ENCODE measurements at places on chromosomes 4 and X.

- DNase-seq = no peak
These were observed 917.7 kb upstream of the INTU start for GRCh38 chr4:126715067-126715466.

- no peak for DNase-seq
These were observed 14.2 kb upstream of the HERC5 start for GRCh38 chr4:88442689-88443191.

DNA sequence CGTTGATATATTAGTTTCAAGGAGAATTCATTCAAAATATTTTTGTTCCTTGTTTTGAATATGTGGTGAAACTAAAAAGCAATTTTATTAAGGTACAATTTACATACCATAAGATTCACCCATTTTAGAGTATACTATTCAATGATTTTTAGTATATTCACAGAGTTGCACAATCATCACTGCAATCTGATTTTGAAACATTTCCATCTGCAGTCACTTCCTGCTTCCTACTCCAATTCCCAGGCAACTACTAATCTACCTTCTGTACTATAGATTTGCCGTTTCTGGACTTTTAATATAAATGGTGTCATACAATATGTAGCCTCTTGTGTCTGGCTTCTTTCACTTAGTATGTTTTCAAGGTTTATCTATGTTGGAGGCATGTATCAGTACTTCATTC is 71.3 kb downstream of the SLC9A7 start:
- DNase-seq = no peak

DNA sequence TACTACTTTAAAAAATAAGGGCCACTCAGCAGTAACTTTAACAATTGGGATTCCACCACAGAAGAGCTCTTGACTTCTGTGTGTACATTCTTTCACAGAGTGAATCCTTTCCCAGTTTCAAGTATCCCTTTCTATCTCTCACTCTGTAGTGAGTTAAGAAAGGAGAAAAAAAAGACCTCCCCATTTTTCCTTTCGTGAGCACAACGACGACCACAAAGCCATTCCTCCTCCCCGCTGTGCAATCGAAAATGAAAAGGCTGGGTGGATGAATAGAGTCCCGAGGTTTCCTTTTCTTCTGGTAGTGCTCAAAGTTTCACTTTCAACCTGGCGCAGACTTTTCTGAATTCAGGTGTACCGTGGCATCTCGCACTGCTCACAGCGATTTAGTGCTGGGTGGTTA is 58.0 kb downstream of the TAB3 start:
- peak; percentile 54 for DNase-seq

- no peak for DNase-seq
These were observed 49.8 kb downstream of the PDHA2 start for GRCh38 chr4:95889662-95890061.

GRCh38 chrX:20594985-20595384 is 328.3 kb upstream of the RPS6KA3 start:
- DNase-seq = no peak

DNA sequence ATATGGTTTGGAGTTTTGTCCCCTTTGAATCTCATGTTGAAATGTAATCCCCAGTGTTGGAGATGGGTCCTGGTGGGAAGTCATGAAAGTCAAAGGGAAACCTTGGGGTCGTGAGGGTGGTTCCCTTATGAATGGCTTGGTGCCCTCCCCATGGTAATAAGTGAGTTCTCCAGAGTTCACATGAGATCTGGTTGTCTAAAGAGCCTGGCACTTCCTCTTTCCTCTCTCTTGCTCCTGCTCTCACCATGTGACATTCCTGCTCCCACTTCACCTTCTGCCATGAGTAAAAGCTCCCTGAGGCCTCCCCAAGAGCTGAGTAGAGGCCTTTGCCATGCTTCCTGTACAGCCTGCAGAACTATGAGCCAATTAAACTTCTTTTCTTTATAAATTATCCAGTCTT is 5.5 kb upstream of the IL15 start:
- no peak for DNase-seq

- DNase-seq = no peak
These were observed 85.9 kb upstream of the NKX1-1 start for GRCh38 chr4:1492142-1492457.

DNA sequence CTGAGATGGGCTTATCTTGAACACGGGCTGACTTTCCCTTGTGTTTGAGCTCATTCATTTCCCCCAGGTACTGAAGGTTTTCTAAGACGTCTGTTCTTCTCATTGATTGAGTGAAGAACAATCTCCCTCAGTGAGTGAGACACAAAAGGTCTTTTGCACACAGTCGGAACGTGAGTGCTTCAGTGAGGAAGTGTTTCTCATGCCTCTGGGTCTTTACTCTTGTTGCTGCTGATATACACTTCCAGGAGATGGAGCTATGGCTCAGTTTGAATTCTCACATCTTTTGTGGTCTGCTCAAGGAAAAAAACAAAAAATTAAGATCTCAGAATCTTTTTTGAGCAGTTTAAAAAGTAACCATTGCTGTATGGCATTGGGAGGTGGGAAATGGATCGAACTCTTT is 981.9 kb upstream of the TENM3 start:
- no peak for DNase-seq

- DNase-seq = no peak
These were observed 59.1 kb downstream of the FREM3 start for GRCh38 chr4:143641361-143641760.

DNA sequence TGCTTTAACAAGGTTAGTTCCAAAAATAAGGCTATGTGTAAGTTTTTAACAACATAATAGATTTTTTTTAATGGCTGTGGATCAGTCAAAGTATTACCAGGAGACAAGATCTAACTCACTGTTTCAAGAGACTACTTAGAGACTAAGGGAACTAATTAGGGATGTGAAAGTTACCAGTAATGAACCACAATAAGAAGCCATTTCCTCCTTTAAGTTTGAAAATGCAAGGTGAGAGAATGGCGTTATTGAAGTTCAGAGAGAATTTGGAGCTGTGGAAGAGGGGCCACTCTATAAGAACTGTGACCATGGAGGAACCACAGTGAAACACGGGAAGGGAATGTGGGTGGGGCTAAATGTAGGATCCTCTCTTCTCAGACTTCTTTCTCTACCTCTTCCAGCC is 624.2 kb downstream of the GLUD2 start:
- DNase-seq = no peak

GRCh38 chr4:3498901-3499510 is 33.2 kb downstream of the LRPAP1 start:
- no peak for DNase-seq

GRCh38 chr4:7333801-7334421 is 100.8 kb downstream of the PSAPL1 start:
- DNase-seq = no peak

DNA sequence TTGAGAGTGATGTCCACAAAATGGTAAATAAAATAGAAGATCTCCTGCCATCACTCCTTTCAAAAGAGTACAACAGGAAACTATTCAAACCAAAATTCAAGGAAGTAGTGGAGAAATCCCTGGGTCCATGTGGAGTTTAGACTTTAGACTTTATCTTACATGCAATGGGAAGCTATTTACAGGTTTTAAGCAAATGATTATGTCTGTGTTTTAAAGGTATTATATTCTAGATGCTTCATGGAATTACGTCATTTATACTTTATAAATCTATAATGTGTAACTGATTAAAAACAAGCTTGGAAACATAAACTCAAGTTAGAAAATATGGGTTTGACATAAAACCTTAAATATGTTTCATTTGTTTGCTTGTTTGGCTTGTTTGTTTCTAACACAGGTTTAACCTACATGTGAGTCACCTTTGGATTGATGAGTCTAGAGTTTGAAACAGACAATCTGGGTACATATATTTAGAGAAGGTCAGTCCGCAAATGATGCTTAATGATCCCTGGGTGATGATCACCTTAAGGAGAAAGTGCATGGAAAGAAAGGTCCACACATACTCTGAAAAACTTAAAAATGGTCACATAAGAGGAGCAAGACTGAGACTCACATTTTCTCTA is 519.6 kb upstream of the AGA start:
- DNase-seq = no peak

GRCh38 chrX:137427816-137428215 is 138.1 kb upstream of the ZIC3 start:
- DNase-seq = no peak

GRCh38 chr4:138803051-138803450 is 212.5 kb upstream of the NOCT start:
- no peak for DNase-seq

DNA sequence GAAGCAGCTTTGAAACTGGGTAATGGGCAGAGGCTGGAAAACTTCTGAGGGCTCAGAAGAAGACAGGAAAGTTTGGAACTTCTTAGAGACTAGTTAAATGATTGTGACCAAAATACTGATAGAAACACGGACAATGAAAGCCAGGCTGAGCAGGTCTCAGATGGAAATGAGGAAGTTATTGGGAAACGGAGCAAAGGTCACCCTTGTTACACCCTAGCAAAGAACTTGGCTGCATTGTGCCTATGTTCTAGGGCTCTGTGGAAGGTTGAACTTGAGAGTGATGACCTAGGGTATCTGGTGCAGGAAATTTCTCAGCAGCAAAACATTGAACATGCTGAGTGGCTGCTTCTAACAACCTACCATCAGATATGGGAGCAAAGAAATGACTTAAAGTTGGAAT is 50.8 kb upstream of the FBXW7 start:
- DNase-seq = no peak

DNA sequence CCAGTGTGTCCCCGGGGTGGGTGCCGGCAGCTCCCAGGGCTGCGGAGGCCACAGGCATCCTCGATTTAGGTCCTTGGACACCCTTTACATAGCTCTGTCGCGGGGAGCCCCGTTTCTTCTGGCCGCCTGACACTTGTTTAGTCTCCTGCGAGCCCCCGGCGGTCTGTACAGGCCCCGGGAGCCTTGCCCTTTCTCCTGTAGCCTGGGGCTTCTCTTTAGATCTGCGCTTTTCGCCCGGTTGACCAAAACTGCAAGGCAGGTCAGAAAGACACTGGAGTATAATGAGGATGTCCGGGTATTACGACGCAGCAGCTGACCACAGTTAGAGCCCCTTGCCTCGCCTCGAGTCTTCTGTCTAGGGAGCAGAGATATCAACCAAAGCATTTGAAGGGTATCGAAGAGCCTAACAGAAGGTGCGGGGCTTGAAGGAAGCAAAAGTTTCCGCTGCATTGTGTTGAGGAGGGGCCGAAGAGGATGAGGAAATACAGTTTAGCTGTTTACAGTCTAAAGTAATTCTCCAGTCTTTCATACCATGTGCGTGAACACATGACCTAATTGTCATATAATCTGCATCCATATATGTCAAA is 479 bp downstream of the BRCC3 start:
- DNase-seq = peak; percentile 9

GRCh38 chr4:56388306-56388705 is 1.0 kb upstream of the AASDH start:
- DNase-seq = no peak

DNA sequence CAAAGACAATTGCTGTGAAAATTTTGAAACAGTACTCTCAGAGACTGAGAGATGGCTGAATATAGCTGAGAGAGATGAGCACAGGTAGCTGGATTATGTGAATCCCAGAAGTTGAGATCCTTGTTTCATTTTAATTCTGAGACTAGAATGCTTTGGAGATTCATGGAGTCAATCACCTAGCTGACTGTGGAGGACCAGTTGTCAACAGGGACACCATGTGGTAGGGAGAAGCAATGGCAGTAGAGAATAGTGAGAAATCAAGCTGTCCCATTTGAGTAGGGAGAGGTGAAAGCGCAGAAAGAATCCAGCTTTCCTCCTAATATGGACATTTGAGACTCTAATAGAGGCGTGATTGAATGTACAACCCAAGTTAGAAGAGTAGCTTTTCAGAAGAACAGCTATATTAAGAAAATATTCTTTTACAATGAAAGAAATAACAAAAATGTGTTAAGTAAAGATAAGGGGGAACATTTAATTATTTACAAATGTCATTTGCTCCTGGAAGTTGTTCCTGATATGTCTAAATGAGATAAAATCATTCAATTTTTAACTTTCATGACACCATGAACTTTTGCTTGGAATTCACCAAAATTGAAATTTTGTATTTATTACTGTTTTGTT is 30.3 kb upstream of the GLRB start:
- DNase-seq = no peak

GRCh38 chr4:77992581-77992980 is 64.5 kb upstream of the FRAS1 start:
- DNase-seq = no peak

- DNase-seq = no peak
These were observed 16.5 kb downstream of the TBC1D14 start for GRCh38 chr4:6926081-6926480.

DNA sequence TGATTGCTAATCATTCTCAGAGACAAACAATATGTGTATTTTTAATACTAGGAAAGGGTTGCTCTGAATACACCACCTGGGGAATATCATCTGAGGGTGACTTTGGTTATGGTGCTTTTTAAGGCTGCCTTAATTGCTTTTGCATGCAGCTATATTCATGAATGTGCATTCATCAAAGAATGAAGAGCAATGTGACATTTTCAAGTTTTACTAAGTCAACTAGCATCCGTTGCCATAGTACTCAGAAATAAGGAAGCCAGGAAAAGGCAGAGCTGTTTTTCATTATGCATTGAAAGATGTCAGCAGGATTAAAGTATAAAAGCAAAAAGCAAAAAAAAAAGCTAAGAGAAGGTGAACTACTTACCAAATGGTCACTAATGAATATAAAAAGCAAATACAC is 67.4 kb upstream of the PCDH18 start:
- no peak for DNase-seq

DNA sequence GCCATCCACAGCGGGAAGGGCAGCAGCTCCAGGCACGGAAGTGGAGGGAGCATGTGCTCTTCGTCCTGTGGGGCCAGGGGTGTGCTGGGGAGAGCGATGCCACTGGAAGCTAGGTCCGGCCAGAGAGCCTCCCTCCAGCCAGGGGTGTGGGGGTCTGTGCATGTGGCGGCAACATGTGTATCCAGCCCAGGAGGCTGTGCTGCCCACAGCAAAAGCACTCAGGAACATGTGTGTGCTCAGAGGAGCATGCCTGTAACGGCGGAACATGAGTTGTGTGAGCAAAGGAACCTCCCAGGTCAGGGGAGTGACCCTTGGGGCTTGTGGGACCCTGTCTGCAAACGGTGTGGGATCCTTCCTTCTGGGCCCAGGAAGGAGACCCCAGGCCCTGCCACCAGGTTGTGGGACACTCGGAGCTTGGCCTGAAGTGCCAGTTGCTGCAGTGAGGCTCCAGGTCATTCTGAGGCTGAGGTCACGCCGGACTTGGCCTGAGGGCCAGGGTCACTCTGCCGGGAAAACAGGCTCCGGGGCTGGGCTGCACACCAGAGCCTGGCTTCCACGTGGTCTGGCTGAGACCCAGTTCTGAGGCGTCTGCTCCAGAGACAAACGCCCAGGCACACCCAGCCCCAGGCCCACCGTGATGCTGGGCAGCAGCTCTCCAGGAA is 37.2 kb downstream of the CPLX1 start:
- DNase-seq = no peak

GRCh38 chr4:58209551-58209950 is 1099.4 kb upstream of the IGFBP7 start:
- no peak for DNase-seq

DNA sequence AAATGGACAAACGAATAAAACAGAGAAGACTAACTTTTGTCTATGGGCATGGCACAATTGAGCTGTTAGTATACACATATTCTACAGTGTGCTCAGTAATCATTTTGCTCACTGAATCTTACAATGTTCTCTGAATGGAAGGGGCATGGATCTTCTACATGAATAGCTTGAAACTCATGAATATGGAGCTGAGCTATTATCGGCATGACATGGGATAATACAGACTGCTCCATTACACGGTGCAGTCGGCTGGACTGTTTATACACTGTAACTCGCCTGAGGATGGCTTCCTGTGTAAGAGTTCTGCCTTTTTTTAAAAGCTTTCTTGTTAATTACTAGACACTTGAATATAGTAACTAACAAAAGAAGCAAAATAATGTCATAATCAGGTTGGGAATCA is 368.5 kb upstream of the MAD2L1 start:
- no peak for DNase-seq

Data from activated CD4-positive, alpha-beta T cell treated with anti-CD3 and anti-CD28 coated beads, Interleukin-2, amount 10 ng/mL, durations not matched to agents 7 days and 5 days (primary cell).